ENCODE measurements at places on chromosomes 1 and 21.

DNA sequence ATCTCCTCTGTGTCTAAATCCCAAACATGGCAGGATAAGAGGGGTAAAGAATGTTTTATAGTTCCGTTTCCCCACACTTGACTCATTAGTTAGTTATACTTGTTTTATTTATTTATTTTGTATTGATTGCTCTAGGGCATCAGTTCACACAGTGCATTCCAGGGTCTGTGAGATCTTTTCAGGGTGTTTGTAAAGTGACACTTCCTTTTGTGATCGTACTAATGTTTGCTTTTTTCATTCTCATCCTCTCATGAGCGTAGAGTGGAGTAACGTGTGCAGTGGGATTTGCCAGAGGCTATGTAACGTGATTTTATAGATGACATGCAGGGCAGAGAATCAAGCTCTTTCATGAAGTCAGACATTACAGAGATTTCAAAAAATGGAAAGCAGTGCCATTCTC is 103.2 kb downstream of the SCCPDH start:
- no peak overlapping the region for H3K4me3 ChIP-seq
- H3K4me1 ChIP-seq, result no peaks in the 10 kb centered on the region
- H3K36me3 ChIP-seq, result peaks cover 9% of the 10 kb centered on the region
- H3K27me3 ChIP-seq, result peaks cover 9% of the 10 kb centered on the region
- H3K27ac ChIP-seq, result no peak overlapping the region

DNA sequence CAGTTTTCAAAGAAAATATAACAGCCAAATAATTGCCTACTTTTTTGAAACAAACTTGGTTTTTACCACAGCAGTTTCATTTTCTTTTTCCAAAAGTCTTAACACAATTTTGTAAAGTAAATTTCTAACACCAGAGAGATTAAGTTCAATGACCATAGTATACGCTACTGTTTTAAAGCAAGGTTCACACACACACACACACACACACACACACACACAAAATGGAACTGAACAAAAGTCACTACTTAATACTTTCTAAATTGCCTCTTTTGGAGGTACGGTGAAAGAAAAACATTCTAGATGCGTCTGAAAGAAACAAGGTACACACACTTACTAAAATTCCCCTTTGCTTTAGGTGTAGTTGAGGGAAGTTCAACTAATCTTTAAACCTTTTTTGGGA is 30.1 kb downstream of the C21orf91 start:
- H3K4me1 ChIP-seq, result peaks cover 61% of the 10 kb centered on the region
- peaks cover 38% of the 10 kb centered on the region for H3K36me3 ChIP-seq
- peak overlapping the region; percentile 98 for H3K27ac ChIP-seq
- H3K27me3 ChIP-seq, result no peaks in the 10 kb centered on the region

DNA sequence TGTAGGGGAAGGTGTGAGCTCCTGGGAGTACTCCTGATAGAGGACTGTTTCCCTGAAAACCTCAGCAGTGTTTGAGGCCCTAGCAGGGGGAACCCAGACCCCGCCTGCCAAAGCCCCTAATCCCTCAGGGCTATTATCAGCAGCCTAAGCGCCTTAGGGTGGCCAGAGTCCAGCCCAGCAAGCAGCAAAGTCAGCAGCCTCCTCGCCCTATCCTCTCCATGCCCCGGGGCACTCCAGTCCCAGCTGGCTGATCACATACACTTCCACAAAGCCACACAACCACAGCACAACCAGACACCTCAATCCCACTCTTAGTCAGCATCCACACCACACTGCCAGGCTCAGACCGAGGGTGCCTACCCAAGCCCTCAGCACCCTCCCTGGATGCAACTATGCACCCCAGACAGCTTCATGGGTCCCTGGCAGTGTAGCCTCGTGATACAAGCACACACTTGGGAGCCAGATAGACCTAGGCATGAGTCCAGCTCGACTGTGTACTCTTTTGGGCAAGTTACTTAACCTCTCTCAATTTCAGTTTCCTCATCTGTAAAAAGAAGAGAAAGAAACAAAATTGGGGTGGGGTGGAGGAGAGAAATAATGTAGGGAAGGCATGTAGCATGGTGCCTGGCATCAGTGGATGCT is 7.1 kb downstream of the IGSF9 start:
- peaks cover 4% of the 10 kb centered on the region for H3K4me1 ChIP-seq
- H3K36me3 ChIP-seq, result no peaks in the 10 kb centered on the region
- DNase-seq, result no peak
- no peak overlapping the region for H3K27ac ChIP-seq
- H3K27me3 ChIP-seq, result peaks cover 20% of the 10 kb centered on the region

DNA sequence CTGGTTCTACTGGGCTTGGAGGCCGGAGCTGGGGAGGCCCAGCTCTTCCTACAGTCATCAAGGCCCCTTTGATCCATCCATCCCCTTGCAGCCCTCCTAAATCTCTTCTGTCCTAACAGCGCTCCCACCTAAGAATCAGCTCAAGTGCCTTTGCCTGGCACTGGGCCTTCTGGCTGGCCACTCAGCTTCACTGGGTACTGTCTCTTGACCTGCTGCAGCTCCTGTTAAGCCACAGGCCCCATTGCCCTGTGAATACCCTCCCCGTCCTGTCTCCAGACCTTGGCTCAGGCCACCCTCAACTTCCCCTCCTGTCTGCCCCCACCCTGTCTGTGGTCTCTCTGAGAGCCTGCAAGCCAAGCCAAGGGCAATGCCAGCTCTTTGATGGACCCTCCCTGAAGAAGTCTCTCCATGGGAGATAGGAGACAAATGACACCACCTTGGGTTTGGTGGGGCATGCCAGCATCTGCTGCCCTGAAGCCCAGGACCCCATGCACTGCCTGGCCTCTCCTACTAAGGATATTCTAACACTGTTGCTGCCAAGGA is 27.3 kb downstream of the FAM151A start:
- H3K27me3 ChIP-seq, result no peaks in the 10 kb centered on the region
- peak; percentile 51 for DNase-seq
- no peak overlapping the region for H3K27ac ChIP-seq
- H3K4me1 ChIP-seq, result no peaks in the 10 kb centered on the region

DNA sequence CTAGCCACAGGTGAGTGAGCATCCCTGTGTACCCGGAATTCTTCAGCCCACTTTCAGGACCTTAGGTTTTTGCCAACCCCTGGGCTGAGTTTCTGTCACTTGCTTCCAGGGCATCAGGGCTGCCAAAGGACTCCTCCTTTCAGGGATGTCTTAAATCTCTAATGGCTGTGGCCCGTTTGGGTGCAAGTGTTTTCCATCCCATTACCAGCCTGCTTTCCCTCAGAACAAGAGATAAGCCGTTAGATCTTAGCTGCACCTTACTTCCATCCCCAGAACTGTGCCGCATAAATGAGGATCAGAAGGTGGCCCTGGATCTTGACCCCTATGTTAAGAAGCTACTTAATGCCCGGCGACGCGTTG is 652 bp downstream of the SNAPIN start:
- peak overlapping the region; percentile 89 for H3K4me3 ChIP-seq
- peak overlapping the region; percentile 76 for H3K27ac ChIP-seq
- no peaks in the 10 kb centered on the region for H3K27me3 ChIP-seq
- H3K4me1 ChIP-seq, result peaks cover 5% of the 10 kb centered on the region
- H3K36me3 ChIP-seq, result peaks cover 24% of the 10 kb centered on the region
- DNase-seq, result no peak

DNA sequence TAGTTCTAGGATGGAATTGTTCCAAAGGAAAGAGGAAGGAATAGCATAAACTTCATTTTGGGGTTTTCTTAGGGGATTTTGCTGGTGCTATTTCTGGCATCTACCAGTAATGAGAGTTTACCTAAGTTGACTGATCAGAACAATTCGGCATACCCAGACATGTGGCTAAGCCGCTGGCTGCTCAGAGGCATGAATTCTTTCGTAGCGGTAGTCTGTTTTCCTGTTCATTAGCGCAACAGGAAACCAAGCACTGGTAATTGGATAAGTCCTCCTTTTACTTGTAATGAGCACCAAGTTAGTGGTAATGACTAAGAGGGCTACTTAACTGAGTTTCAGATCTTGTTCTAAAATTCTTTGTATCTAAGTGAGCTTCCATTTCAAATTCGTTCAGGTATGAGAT is 38.6 kb downstream of the C21orf91 start:
- peaks cover 36% of the 10 kb centered on the region for H3K36me3 ChIP-seq
- no peaks in the 10 kb centered on the region for H3K27me3 ChIP-seq
- peak overlapping the region; percentile 87 for H3K4me3 ChIP-seq

- no peak overlapping the region for H3K27ac ChIP-seq
- peaks cover 6% of the 10 kb centered on the region for H3K4me1 ChIP-seq
- no peak overlapping the region for H3K4me3 ChIP-seq
- H3K27me3 ChIP-seq, result peaks cover 24% of the 10 kb centered on the region
Measured at GRCh38 chr1:175463853-175464252, 271.3 kb upstream of the KIAA0040 start.

Data from natural killer cell treated with Interleukin-12 subunit alpha and Interleukin-12 subunit beta and Interleukin-15 and Interleukin-18, amount 100 ng/mL, for 72 hours (primary cell).